Natural killer cell treated with Interleukin-12 subunit alpha and Interleukin-12 subunit beta and Interleukin-15 and Interleukin-18, amount 100 ng/mL, for 72 hours (primary cell): ENCODE measurements at places on chromosomes 2 and 18. TPM values are rescaled to one million over a fixed set of nuclear protein-coding genes. Genes with fewer than 3 reads are reported as not detected.

The DUSP11 gene
- total RNA-seq, result 30.7 TPM

The TMEM247 gene
- not detected for total RNA-seq

The ARHGAP28 gene
- total RNA-seq, result not detected

The RALB gene
- 40.1 TPM for total RNA-seq

The REG3A gene
- total RNA-seq, result not detected

The FZD7 gene
- total RNA-seq, result 1.6 TPM

The MARCHF4 gene
- total RNA-seq, result not detected

The NEURL3 gene
- total RNA-seq, result not detected

The AFF3 gene
- total RNA-seq, result not detected

The FEZ2 gene
- 15.3 TPM for total RNA-seq

The TMEM200C gene
- total RNA-seq, result not detected

The DSC1 gene
- total RNA-seq, result not detected

The PPM1G gene
- 158 TPM for total RNA-seq

GRCh38 chr18:5918205-5918858 lies 23.0 kb upstream of the TMEM200C start:
- no peak for DNase-seq

- no peak for DNase-seq
Observed at GRCh38 chr2:100888601-100889000, 68.7 kb downstream of the NPAS2 start.

- DNase-seq, result no peak
Observed at GRCh38 chr2:11949732-11950523, 203.5 kb downstream of the LPIN1 start.

DNA sequence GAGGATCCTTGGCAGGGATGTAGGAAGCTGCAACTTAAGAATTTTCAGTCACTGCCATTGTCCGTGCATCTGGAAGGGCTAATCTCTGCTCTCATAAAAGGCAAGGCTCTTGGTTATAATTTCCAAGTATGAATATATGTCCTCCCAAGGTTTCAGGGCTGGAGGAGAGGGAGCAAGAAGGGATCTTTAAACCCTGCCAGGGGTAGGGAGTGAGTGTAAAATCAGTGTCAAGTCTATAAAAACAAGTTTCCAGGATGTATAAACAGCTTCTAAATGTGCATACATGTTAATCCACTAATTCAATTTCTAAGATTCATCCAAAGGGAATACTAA lies 110.2 kb upstream of the CYRIA start:
- no peak for DNase-seq

DNA sequence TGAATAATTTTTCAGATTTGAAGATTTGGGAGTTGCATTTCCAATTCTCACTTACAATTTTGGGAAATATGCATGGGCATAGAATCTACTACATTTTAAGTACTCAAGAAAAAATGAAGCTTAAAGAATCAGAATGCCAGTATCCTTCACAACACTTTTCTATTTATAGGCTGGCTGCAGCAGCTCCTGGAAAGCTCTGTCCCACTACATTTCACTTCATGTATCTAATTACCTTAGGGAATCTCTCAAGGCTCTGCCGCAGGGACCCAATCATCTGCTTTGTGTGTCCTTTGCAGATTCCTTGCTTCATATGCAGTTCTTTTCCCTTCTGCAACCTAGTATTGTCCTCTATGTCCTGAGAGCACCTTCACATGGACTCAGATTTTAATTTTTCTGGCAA lies 102.9 kb downstream of the NUP35 start:
- no peak for DNase-seq

- no peak for DNase-seq
Observed at GRCh38 chr2:171316755-171317337, 116.9 kb downstream of the METTL8 start.

GRCh38 chr18:446941-447560 lies 53.5 kb downstream of the COLEC12 start:
- no peak for DNase-seq

- DNase-seq, result no peak
Observed at GRCh38 chr2:160583146-160583535, 89.5 kb upstream of the RBMS1 start.

- DNase-seq, result no peak
Observed at GRCh38 chr18:46497129-46497528, 159.9 kb downstream of the LOXHD1 start.

GRCh38 chr2:73202156-73203054 lies at the start of gene NOTO:
Gene NOTO, plus strand, starts transcription at chr2:73202574. Its CDS starts 93 bp downstream, at chr2:73202667.
- no peak for DNase-seq

- no peak for DNase-seq
Observed at GRCh38 chr18:47628240-47628781, 302.1 kb downstream of the SMAD2 start.

DNA sequence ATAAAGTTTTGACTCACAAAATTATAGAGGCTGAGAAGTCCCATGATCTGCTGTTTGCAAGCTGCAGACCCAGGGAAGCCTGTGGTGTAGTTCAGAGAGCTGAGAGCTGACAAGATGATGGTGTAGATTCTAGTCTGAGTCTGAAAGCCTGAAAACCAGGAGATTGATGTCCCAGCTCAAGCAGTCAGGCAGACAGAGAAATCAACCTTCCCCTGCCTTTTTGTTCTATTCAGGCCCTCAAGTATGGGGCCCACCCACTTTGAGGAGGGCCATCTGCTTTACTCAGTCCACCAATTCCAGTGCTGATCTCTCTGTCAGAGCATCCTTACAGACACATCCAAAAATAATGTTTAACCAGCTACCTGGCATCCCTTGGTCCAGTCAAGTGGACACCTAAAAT lies 479.6 kb downstream of the STK39 start:
- DNase-seq, result no peak

DNA sequence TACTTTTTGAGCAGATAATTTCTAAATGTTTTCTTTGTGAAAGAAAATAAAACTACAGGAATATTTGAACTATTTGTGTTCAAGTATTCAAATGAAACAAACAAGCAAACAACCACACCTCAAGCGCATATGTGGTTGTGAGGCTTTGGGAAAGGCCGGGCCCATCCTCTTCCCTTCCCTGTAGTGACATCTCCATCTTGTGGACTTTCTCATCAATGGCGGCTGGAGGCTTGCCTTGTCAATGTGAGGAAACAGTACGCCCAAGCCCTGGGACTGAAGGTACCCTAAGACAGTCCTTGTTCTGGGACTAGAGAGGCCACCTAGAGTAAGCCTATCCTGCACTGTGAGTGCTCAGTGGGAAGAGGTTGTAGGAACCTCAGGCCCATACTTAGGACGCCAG lies 166.8 kb downstream of the TPGS2 start:
- no peak for DNase-seq

- DNase-seq, result no peak
Observed at GRCh38 chr18:59123588-59124369, 15.9 kb upstream of the SEC11C start.

DNA sequence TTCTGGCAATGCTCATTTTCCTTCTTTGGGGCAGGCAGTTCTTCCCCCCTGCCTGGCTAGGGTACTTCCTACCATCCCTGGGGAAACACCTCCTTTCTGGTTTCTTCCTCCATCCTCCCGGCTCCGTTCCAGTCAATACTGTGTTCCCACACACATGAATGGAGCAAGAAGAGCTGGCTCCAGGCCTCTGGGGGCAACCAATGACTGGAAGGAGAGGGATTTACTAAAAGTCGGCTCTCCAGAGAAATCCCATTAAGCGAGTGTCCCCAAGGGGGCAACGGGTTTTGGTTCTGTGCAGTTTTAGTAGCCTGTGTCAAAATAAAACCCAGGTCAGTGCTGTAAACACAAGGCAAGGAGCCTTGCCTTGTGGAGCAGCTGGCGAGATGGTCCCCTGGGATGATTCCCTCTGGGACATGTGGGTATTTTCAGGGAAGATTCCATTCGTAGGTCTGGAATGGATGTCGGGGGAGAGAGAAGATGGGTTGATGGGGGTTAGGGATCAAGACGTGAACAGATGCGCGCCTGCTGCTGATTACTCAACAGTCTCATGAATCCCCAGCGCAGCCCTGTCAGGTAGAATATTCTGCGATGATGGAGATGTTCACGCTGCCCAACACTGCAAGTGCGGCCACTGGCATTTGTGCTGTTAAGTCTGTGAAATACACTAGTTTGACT lies 32.0 kb downstream of the EMILIN2 start:
- DNase-seq, result no peak

GRCh38 chr2:240219208-240219890 lies 78.9 kb upstream of the OTOS start:
- DNase-seq, result no peak

DNA sequence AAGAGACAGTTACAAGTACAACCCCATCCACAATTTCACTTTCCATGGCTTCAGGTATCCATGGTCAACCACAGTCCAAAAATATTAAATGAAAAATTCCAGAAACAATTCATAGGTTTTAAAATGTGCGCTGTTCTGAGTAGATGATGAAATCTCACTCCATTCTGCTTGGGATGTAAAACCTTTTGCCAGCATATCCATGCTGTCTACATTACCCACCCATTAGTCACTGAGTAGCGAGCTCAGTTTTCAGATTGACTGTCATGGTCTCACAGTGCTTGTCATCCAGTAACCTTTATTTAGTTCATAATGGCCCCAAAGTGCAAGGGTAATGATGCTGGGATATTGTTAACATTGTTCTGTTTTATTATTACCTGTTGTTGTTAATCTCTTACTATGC lies 40.5 kb downstream of the SMAD4 start:
- no peak for DNase-seq

GRCh38 chr2:16623031-16623430 lies 42.6 kb downstream of the CYRIA start:
- DNase-seq, result no peak

GRCh38 chr2:77567723-77568122 lies 45.5 kb upstream of the LRRTM4 start:
- no peak for DNase-seq

GRCh38 chr2:66897691-66898150 lies 462.8 kb downstream of the MEIS1 start:
- DNase-seq, result no peak

DNA sequence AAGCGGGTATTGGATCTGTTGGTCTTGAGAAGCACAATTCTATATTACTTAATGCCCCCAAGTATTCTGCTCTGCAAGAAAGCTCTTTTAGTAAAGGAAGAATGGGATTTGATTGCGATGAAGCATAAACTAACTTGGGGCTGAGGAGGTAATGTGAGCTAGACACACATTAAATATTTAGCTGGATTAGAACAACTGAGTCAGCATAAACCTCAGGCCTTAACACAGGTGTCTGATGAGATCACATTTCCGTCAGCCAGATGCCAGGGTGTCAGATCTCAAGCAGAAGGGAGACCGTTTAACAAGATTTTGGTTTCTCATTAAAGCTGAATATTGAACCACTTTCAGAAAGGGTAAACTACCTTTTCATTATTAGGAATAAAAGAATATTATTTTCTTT lies 94.5 kb downstream of the GYPC start:
- DNase-seq, result no peak

DNA sequence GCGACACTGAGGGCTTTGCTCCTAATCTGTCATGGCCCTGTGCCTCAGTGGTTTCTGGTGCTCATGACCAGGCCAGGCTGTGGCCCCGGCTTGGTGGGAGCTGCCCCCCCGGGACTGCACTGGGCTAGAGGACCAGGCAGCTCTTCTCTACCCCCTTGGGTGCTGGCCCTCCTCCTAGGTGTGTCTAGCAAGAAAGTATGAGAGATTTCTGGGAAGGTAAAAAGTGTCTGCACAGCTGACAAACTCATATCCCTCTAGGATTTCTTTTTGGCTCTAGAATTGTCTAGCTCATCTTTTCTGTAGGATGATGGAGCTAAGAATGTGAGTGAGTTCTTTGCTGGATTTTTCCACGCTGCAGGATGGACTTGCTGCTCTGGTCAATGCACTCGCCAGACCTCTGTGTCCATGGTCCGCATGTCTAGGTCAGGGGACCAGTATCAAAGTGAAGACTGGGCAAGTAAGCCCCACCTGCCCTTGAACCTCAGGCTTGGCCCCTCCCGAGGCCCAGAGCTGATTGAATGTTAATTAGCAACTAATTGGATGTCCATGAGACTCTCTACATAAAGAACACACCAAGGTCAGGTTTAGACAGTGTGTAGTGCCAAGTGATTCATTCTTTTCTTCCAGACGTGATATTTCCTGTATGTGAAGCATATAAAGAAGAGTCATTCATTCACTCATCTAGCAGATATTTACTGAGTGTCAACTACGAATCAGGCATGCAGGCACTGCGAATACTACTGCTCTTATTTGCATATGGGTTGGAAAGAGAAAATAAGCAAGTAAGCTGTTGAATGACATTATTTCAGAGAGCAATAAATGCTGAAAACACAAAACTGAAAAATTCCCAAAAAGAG lies 15.6 kb upstream of the PSD4 start:
- DNase-seq, result no peak

DNA sequence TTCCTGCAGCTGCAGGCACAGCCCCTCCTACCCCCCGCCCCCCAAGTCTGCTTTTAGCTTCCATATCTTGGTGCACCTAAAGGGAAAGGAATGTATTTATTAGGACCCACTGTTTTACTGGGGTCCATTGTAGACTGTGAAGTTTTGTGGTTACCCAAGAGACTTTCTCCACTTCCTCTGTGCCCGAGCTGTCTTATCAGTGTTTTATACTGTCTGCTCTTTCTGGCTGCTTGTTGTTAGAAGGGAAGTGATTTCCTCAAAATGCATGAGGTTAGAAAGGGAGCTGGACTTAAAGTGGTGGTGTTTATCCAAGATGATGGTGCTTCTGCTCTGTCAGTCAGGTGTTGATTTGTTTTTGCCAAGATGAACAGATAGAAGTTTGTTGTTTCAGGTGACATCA lies 85.0 kb downstream of the PTH2R start:
- DNase-seq, result no peak

GRCh38 chr2:205501826-205502225 lies 180.5 kb upstream of the NRP2 start:
- no peak for DNase-seq

- DNase-seq, result no peak
Observed at GRCh38 chr2:11758647-11759046, 12.2 kb downstream of the LPIN1 start.

- no peak for DNase-seq
Observed at GRCh38 chr2:200733713-200734198, 78.0 kb upstream of the BZW1 start.

- DNase-seq, result no peak
Observed at GRCh38 chr2:120369250-120369649, 23.3 kb downstream of the INHBB start.

DNA sequence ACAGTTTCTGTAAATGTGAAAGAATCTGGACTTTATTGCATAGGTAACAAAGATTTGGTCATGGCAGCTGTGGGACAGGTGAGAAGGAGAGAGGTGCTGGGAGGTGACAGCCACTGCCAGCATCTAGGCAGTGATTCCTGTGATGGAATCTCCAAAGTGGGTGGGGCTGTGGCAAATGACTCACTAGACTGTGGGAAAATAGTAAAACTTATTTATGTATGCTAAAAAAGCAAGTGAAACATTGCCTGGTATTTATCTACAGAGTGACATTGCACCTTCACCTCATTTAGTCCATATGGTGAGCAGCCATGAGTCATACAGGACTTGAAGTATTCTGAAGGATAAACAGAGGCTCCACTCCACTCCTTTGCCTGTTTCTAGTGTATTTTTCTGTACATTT lies 145.3 kb upstream of the MEX3C start:
- DNase-seq, result no peak
